Right ventricle myocardium inferior (tissue), 1 donor: ENCODE measurements at places on chromosomes 7 and 10. TPM values are rescaled to one million over a fixed set of nuclear protein-coding genes. Genes with fewer than 3 reads are reported as not detected.

The UTF1 gene
- total RNA-seq, result not detected

The MYH16 gene
- not detected for total RNA-seq

The MRC1 gene
- total RNA-seq, result 38.3 TPM

The ZCWPW1 gene
- total RNA-seq, result 4.4 TPM

The ANKRD26 gene
- total RNA-seq, result 10.9 TPM

The NANOS1 gene
- 16.0 TPM for total RNA-seq

The C10orf143 gene
- total RNA-seq, result 1.4 TPM

The FAM25A gene
- total RNA-seq, result not detected

The PGAM2 gene
- total RNA-seq, result 1,123 TPM

The NYAP1 gene
- 0.54 TPM for total RNA-seq

The EPO gene
- not detected for total RNA-seq

The SAP25 gene
- 0.84 TPM for total RNA-seq

The PRLHR gene
- total RNA-seq, result not detected

The KCTD7 gene
- total RNA-seq, result 7.8 TPM

The VPS37D gene
- total RNA-seq, result 3.0 TPM

The CFAP46 gene
- total RNA-seq, result 0.57 TPM

The PTEN gene
- 54.6 TPM for total RNA-seq

The LFNG gene
- total RNA-seq, result 6.5 TPM

The SLC13A4 gene
- total RNA-seq, result not detected

The NFKB2 gene
- 15.1 TPM for total RNA-seq

The OR2A42 gene
- total RNA-seq, result not detected

The SEMA3A gene
- 1.7 TPM for total RNA-seq

The TMEM140 gene
- total RNA-seq, result 24.3 TPM

The GPC2 gene
- 0.32 TPM for total RNA-seq

The SLC26A5 gene
- not detected for total RNA-seq

The DNAH11 gene
- total RNA-seq, result 0.08 TPM
